Endothelial cell of umbilical vein (primary cell): ENCODE measurements at places on chromosomes 5 and 9. TPM values are rescaled to one million over a fixed set of nuclear protein-coding genes. Genes with fewer than 3 reads are reported as not detected.

GRCh38 chr9:125258832-125259534 lies 2.6 kb upstream of the GAPVD1 start:
- DNase-seq, result no peak
- H3K27me3 ChIP-seq, result no peaks in the 10 kb centered on the region

- H3K36me3 ChIP-seq, result no peaks in the 10 kb centered on the region
- peak overlapping the region; percentile 77 for H3K27ac ChIP-seq
- peaks cover 49% of the 10 kb centered on the region for H3K4me1 ChIP-seq
Observed at GRCh38 chr5:59562756-59563389, 330.7 kb downstream of the PDE4D start.

DNA sequence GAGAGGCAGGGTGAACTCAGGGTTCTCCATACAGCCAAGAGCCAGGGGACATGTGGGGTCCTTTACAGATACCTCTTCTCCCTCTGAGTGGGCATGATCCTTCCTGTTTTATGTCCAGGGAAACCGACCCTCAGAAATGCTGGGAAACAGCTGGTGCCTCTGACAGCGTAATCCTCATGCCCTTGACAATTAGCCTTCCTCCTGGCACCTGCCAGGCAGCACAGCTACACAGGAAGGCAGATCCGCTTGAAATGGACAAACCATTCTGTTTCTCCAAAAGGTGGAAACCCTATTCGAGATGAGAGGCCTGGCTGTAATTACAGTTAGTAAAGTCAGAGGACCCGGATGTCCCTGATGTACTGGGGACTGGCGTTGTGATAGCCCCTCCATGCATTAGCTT lies 7.2 kb downstream of the ERGIC1 start:
- H3K27me3 ChIP-seq, result no peaks in the 10 kb centered on the region
- H3K27ac ChIP-seq, result no peak overlapping the region
- H3K36me3 ChIP-seq, result no peaks in the 10 kb centered on the region
- H3K4me1 ChIP-seq, result peaks cover 7% of the 10 kb centered on the region
- no peak for DNase-seq

GRCh38 chr9:28779243-28779642 lies 1206.0 kb upstream of the C9orf72 start:
- no peaks in the 10 kb centered on the region for H3K4me1 ChIP-seq
- H3K27ac ChIP-seq, result no peak overlapping the region
- DNase-seq, result no peak

Gene SLC31A1
- total RNA-seq, result 20.8 and 22.7 TPM in 2 replicates

DNA sequence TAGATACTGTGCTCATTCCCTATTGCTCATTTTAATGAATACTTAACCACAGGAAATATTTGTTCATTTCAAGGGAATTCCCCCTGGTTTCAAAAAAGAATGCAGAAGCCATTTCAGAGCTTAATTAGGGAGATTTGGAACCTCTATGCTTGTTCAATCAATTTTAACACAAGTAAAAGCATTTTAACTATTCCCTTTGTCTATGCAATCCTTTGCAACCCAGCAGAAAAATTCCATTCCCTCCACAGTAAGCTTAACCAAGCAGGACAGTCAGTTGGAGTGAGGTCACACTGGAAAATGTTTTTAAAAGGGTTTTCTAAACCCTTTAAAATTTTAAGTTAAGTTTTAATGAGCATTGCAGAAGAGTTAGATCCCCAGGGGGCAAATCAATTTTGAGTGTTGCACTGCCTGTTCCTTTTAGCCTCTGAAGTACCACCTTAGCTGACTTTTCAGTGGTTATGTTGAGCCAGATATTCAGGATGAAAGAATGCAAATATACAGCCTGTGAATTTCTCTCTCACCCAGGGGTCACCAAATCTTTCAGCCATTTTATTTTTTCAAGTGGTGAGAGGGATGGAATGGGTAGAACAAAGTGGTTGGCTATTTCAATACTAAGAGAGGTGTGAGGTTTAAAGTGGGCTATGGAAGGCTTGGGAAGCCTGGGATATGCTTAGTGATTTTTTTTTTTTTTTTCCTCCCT lies 356.2 kb upstream of the NUDT12 start:
- H3K36me3 ChIP-seq, result no peaks in the 10 kb centered on the region
- no peak overlapping the region for H3K4me3 ChIP-seq
- no peaks in the 10 kb centered on the region for H3K4me1 ChIP-seq
- H3K27ac ChIP-seq, result no peak overlapping the region
- H3K27me3 ChIP-seq, result no peaks in the 10 kb centered on the region
- no peak for DNase-seq

Gene CCL19
- total RNA-seq, result not detected in 2 replicates

Gene CD274
- total RNA-seq, result 26.8 and 29.7 TPM in 2 replicates

Gene PCDHGA2
- 0.58 and 1.2 TPM in 2 replicates for total RNA-seq

- H3K27ac ChIP-seq, result peak overlapping the region; percentile 80
- H3K4me1 ChIP-seq, result peaks cover 19% of the 10 kb centered on the region
- peak; percentile 65 for DNase-seq
- no peaks in the 10 kb centered on the region for H3K27me3 ChIP-seq
- H3K4me3 ChIP-seq, result peak overlapping the region; percentile 97
Observed at GRCh38 chr5:100902440-100903038, 543 bp downstream of the ST8SIA4 start.

Gene GMCL2
- total RNA-seq, result not detected in 2 replicates

- DNase-seq, result no peak
- H3K36me3 ChIP-seq, result no peaks in the 10 kb centered on the region
- no peaks in the 10 kb centered on the region for H3K4me1 ChIP-seq
- no peak overlapping the region for H3K4me3 ChIP-seq
- H3K27ac ChIP-seq, result no peak overlapping the region
Observed at GRCh38 chr9:84691634-84692033, 22.1 kb downstream of the NTRK2 start.

DNA sequence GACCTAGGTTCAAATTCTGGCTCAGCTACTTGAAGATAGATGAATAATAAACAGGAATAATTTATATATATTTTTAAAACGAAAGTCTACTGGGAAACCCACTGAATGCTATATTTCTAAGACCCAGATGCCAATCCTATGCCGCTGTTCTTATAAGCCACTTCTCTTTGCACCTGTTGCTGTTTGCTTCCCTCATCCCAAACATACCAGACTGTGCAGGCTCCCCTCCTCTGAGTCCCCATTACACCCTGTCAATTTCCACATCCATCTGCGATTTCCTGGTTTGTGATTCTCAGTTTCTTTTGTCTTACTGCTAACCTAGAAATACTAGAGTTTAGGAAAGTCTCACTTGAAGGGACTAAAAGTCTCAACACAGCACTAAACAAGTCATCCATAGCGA lies 92.8 kb upstream of the CAST start:
- no peaks in the 10 kb centered on the region for H3K36me3 ChIP-seq
- no peaks in the 10 kb centered on the region for H3K27me3 ChIP-seq
- DNase-seq, result no peak
- peaks cover 71% of the 10 kb centered on the region for H3K4me1 ChIP-seq
- no peak overlapping the region for H3K4me3 ChIP-seq

Gene LCP2
- total RNA-seq, result not detected in 2 replicates

GRCh38 chr5:149405550-149406202 lies 26.6 kb upstream of the IL17B start:
- DNase-seq, result no peak
- no peaks in the 10 kb centered on the region for H3K36me3 ChIP-seq
- no peak overlapping the region for H3K4me3 ChIP-seq
- H3K27me3 ChIP-seq, result peaks cover 1% of the 10 kb centered on the region
- no peak overlapping the region for H3K27ac ChIP-seq

- H3K4me3 ChIP-seq, result no peak overlapping the region
- no peaks in the 10 kb centered on the region for H3K36me3 ChIP-seq
- no peak overlapping the region for H3K27ac ChIP-seq
Observed at GRCh38 chr5:20434786-20435185, 446.8 kb upstream of the CDH18 start.

DNA sequence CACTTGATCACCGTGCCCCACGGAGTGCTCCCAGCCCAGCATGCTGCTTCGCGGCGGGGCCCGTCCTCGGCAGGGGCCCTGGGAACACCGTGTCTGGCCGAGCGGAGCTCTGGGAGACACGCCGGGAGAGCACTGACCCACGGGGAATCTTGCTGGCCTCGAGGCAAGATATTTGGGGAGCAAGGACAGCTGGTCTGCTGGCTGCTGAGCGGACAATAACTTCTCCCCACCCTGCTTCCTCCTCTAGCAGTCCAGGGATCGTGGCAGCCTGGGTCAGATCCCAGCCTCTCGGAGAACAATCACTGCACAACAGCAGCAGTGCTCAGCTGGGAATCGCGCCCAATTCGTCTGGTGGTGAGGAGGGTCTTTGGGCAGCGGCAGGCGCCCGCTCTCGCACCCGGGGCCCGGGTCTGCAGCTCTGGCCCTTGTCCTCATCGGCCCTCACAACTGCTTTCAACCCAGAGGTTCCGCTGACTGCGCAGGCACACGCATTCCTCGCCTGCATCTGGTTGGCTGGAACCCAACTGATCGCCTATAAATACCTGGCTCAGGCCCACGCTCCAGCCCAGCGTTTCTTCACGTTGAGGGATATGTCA lies 43.4 kb downstream of the DBH start:
- H3K4me1 ChIP-seq, result peaks cover 6% of the 10 kb centered on the region
- no peak for DNase-seq
- H3K27ac ChIP-seq, result no peak overlapping the region
- H3K36me3 ChIP-seq, result no peaks in the 10 kb centered on the region
- H3K4me3 ChIP-seq, result no peak overlapping the region

Gene PALM2AKAP2
- total RNA-seq, result not detected in 2 replicates

- H3K27me3 ChIP-seq, result no peaks in the 10 kb centered on the region
- peaks cover 11% of the 10 kb centered on the region for H3K4me1 ChIP-seq
- H3K4me3 ChIP-seq, result no peak overlapping the region
- peaks cover 40% of the 10 kb centered on the region for H3K36me3 ChIP-seq
- no peak for DNase-seq
- no peak overlapping the region for H3K27ac ChIP-seq
Observed at GRCh38 chr5:176902911-176903664, 3.9 kb upstream of the HK3 start.
